ENCODE measurements at places on chromosomes 12 and 14.

- DNase-seq: no peak
Observed at GRCh38 chr14:101719045-101719645, 42.4 kb upstream of the PPP2R5C start.

- DNase-seq: peak; percentile 42
Observed at GRCh38 chr12:89783359-89784060, 74.9 kb upstream of the ATP2B1 start.

DNA sequence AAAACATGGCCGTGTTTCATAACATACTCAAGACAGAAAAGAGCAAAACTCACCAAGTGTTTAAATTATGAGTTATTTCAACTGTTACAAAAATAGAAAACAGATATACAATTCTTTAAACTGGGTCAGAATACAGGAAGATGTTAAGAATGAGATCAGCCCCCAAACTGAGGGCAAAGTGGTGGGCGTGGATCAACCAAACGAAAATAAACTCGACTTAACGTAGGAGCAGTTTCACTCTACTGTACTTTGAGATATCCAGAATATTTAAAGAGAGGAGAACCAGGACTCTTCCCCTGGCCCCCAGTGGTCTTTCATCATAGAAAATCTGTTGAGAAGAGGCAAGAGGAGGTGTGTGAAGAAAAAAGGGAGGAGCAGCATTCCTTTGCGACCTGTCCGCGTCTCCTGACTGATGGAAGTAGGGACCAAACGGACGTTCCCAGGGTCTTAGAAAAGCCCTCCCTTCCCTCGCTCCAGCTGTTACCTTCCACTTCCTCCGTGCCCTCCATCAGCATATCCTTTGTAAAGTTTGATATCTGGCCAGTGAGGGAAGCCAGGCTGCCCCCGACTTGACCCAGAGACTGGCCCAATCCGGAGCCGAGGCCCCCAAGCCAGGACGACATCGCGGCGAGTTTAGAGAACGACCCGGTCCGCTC is 668 bp downstream of the TRIP11 start:
- DNase-seq: peak; percentile 50

DNA sequence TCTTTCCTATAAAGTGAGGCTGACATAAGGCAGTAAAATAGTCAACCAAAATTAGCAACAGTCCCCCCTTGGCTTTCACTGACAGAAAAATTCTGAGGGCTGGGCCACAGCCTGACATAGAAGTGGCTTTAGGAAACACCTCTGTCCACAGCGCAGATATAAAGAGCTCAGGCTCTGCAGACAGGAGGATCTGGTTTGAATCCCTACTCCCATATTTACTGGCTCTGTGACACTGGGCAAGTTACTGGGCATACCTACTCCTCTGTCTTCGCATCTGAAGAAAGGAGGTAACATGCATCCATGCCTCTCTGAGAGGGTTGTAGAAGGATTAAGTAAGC is 95.3 kb downstream of the STXBP6 start:
- no peak for DNase-seq

- no peak for DNase-seq
Observed at GRCh38 chr12:54762390-54762789, 91.9 kb upstream of the MUCL1 start.

DNA sequence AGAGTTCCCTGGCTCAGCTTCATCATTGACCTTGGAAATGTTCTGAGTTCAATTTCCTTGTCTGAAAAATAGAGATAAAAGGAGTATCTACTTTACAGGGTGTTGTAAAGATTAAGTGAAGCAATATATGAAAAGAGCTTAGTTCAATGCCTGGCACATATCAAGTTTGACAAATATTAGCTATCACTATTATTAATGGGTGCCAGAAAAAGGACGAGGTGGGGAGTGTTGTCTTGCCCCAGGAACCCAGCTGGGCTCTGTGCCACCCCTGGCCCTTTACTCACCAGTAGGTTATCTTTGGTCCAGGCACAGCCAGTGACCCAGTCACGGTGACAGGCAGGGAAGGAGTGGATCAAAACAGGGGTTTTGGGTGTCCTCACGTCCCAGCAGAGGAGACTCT is 32.0 kb downstream of the PARP2 start:
- no peak for DNase-seq

GRCh38 chr12:69343357-69343756 is 4.8 kb upstream of the LYZ start:
- DNase-seq: no peak

GRCh38 chr14:98692832-98693231 is 579.2 kb downstream of the BCL11B start:
- no peak for DNase-seq

DNA sequence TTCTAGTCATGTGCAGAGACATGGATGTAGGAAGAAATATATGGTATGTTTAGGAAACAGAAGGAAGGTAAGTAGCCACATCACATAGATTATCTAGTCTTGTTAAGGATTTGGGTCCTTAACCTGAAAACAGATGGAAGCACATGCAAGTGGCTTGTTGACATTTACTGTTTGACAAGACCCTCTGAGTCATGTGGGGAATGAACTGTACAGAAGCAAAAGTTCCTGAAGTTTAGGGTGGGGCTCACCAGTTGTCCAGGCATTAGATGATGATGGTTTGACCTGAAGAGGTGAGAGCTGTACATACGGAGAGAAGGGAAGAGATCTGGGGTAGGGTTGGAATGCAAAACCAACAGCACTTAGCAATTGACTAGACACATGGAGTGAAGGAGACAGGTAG is 281.1 kb upstream of the GRIP1 start:
- DNase-seq: no peak

Measured in NCI-H2171 (cell line).